ENCODE measurements at places on chromosomes 11 and 22. TPM values are rescaled to one million over a fixed set of nuclear protein-coding genes. Genes with fewer than 3 reads are reported as not detected.

DNA sequence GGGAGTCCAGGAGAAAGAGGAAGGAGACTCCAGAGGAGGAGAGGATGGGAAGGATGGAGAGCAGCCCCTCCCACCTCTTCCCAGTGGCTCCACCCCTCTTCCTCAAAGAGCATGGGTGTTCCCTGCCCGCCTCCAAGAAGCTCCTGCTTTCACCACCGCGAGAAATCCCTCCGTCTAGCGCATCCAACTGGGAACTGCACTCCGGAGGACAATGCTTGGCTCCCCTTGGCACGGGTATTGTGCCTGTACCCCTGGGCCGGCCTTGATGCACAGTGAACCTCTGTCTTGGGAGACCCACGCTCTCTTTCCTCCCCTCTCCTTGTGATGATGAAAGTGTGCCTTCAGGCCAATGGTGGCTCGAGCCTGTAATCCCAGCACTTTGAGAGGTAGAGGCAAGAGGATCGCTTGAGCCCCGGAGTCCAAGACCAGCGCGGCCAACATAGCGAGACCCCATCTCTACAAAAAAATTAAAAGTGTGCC lies 14.9 kb upstream of the ADA2 start:
- H3K27me3 ChIP-seq: no peaks in the 10 kb centered on the region
- no peak overlapping the region for H3K4me3 ChIP-seq
- no peak overlapping the region for H3K27ac ChIP-seq
- H3K4me1 ChIP-seq: no peaks in the 10 kb centered on the region
- no peaks in the 10 kb centered on the region for H3K36me3 ChIP-seq

DNA sequence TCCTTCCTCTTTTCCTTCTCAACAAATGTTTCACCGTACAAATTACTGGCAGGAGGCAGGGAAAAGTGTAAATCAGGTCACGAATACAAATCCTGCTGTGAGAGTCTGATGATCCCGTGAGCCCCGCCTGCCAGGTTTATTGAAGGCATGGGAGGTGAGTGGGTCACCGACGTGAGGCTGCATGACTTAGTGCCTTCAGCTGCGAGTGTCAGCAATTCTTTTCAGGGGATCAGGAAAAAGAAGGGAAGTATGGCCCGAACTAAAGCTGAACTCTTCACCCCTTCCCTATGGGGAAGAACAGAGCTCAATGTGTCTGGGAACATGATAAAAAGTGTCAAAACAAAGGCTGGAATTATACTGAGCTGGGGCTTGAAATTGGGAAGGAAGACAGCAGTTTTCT lies 166.2 kb downstream of the OPCML start:
- no peak overlapping the region for H3K4me3 ChIP-seq
- no peaks in the 10 kb centered on the region for H3K4me1 ChIP-seq
- H3K36me3 ChIP-seq: no peaks in the 10 kb centered on the region
- H3K27me3 ChIP-seq: no peaks in the 10 kb centered on the region

The NPTXR gene
- 0.29 TPM for total RNA-seq

GRCh38 chr11:11320825-11321224 lies 32.2 kb downstream of the CSNK2A3 start:
- no peaks in the 10 kb centered on the region for H3K36me3 ChIP-seq
- H3K27ac ChIP-seq: no peak overlapping the region
- DNase-seq: no peak
- no peaks in the 10 kb centered on the region for H3K27me3 ChIP-seq
- H3K4me1 ChIP-seq: no peaks in the 10 kb centered on the region

The SPDYC gene
- 0.49 TPM for total RNA-seq

The GCAT gene
- 21.9 TPM for total RNA-seq

DNA sequence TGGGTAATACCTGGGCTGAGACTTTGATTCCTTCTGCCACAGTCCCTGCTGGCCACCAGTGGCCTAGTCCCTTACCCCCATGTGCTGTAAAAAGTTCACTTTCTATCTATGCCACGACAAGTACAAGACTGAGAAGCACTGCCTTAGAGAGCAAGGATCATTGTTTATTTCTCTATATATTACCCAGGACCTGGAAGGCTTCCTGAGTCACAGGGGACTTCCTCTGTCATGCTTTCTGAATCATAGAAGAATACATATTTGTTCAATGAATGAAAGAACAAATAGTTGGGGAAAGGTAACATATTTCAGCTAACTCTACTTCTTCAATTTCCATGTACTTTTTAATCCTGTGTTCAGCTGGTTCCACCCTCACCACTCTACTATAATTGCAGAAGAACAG lies 5.5 kb upstream of the SYT9 start:
- no peaks in the 10 kb centered on the region for H3K36me3 ChIP-seq
- no peak for DNase-seq
- H3K27me3 ChIP-seq: no peaks in the 10 kb centered on the region
- no peaks in the 10 kb centered on the region for H3K4me1 ChIP-seq
- no peak overlapping the region for H3K4me3 ChIP-seq
- no peak overlapping the region for H3K27ac ChIP-seq

GRCh38 chr22:41543854-41544670 lies at the start of gene POLR3H:
TSS of gene POLR3H (minus strand) at chr22:41544470. CDS start at chr22:41544101, 369 bp downstream.
- H3K4me3 ChIP-seq: peak within 1 kb of the TSS; percentile 72
- no peaks in the 10 kb centered on the region for H3K27me3 ChIP-seq
- H3K4me1 ChIP-seq: no peaks in the 10 kb centered on the region
- H3K36me3 ChIP-seq: no peaks in the 10 kb centered on the region
- H3K27ac ChIP-seq: peak within 1 kb of the TSS; percentile 71

The MPPED1 gene
- total RNA-seq: 12.1 TPM

- H3K4me3 ChIP-seq: no peak overlapping the region
- H3K36me3 ChIP-seq: no peaks in the 10 kb centered on the region
- H3K4me1 ChIP-seq: no peaks in the 10 kb centered on the region
- no peak for DNase-seq
- no peak overlapping the region for H3K27ac ChIP-seq
Measured at GRCh38 chr11:26839911-26840698, 118.2 kb upstream of the SLC5A12 start.

The CD3G gene
- total RNA-seq: 0.68 TPM

DNA sequence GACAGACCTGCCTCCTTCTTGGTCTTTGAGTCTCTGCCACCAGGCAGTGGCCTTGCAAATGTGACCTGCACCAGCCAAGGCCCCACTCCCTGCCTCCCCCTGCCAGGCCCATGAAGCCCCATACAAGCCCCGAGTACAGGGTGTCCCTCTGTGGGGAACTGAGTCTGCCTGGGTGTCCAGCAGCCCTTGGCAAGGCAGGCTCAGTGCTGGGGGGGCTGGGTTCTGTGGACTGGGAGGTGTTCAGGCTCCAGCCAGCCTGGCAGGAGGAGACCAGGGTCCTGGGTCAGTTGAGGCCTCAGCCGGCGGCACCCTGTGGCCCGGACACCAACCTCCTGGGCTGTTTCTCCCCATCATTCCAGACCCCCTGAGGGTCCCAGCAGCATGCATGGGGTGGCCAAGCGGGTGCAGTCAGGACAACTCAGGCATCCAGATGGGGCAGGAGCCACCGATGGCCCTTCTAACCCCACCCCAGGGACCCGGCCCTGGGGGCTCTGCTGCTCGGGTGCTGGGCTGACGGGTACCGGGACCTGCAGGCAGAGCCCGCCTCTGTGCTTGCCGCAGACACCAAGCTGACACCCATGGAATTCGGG lies 5.7 kb downstream of the MUC5AC start:
- no peaks in the 10 kb centered on the region for H3K27me3 ChIP-seq
- DNase-seq: no peak
- no peaks in the 10 kb centered on the region for H3K4me1 ChIP-seq
- H3K36me3 ChIP-seq: no peaks in the 10 kb centered on the region

DNA sequence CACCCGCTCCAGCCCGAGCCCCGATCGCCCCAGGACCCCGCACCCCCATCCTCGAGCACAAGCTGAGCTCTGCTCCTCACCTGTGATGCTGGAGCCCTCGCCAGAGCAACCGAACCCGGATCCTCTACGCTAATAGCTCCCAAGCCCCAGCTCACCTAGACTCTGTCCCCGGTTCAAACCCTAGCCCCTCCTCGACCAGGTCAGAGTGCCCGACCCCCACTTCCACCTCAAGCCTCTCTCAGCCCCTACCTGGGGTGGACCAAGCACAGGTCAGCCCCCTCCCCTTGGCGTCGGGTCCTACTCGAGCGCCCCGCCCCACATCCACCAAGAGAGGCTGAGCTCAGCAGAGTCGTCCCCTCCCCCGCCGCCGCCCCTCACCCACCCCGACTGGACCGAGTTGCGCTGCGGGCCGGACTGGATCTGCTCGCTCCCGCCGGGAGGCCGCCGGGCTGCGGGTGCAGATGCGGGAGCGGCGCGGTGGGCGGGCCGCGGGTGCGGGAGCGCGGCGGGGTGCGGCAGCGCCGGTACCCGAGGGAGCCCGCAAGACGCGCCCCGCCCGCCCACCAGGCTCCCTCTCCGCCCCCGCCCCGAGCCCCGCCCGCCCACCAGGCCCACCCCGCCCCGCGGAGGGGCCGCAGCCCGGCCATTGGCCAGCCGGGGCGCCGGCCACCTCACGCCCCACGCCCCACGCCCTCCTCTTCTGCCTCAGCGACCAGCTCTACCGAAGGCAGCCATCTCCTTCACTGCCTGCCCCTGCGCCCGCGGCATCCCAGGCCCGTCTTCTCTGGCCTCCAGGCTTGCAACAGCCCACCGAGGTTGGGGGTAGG lies 577 bp upstream of the DKK3 start:
- H3K4me1 ChIP-seq: no peaks in the 10 kb centered on the region
- DNase-seq: no peak
- no peak overlapping the region for H3K27ac ChIP-seq
- no peaks in the 10 kb centered on the region for H3K36me3 ChIP-seq

DNA sequence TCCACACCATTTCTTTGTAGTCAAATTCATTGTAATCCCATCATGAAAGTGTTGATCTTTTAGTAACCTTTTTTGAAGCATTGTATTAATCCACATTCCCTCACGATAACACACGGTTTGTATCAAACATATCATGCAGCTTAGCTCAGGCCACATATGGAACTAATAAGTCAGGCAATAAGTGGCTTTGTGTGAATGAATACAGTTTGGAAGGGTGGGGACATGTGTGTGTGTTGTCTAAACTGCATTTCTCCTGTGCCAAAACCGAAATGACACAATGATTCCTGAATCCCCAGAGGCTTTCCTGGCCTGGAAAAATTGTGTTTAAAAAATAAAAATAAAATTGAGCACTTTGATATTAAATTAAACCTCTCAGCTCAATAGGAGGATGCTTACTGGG lies 98.3 kb downstream of the WNT11 start:
- no peaks in the 10 kb centered on the region for H3K4me1 ChIP-seq
- no peak overlapping the region for H3K27ac ChIP-seq
- no peaks in the 10 kb centered on the region for H3K36me3 ChIP-seq
- no peak overlapping the region for H3K4me3 ChIP-seq
- H3K27me3 ChIP-seq: no peaks in the 10 kb centered on the region

DNA sequence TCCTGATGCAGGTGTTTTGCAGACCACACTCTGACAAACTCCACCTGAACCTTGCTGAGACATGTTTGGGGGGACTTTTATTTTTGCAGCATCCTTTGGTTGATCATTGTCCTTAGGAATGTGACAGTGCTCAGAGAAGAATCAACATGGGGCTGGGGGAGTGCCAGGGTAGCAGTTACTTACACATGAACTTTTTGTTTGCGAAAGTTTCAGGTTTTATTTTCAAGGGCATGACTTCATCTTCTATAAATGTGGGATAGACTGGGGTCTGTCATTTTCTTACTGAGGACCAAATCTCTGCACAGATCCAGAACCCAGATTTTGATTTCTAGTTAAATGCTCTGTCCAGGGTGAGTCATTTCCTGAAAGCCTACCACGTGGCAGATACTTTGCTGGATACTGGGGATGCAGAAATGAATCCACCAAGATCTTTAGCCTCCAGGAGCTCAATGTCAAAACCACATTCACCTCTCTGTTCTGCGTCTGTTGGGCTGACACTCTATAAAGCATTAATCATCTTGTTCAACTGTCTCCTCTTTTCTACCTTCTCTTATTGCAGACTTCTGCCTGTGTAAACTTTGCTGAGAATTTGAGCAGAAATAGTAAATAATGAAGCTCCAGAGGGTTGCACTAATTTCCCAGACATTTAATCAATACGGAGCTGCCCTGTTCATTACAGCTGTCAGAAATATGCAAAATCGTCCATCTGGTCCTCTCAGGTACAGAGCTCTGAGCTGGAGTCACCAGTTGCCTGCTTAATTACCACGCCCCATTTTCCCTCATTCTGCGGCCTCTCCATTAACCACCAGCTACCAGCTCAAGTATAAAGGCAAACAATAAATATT lies 387.9 kb downstream of the MIAT start:
- no peak overlapping the region for H3K4me3 ChIP-seq
- H3K36me3 ChIP-seq: no peaks in the 10 kb centered on the region
- DNase-seq: no peak
- no peaks in the 10 kb centered on the region for H3K4me1 ChIP-seq

- no peak for DNase-seq
- H3K27ac ChIP-seq: no peak overlapping the region
- peaks cover 7% of the 10 kb centered on the region for H3K4me1 ChIP-seq
- no peak overlapping the region for H3K4me3 ChIP-seq
Measured at GRCh38 chr11:121082670-121083069, 18.4 kb upstream of the TECTA start.

The TMEM109 gene
- 33.3 TPM for total RNA-seq

DNA sequence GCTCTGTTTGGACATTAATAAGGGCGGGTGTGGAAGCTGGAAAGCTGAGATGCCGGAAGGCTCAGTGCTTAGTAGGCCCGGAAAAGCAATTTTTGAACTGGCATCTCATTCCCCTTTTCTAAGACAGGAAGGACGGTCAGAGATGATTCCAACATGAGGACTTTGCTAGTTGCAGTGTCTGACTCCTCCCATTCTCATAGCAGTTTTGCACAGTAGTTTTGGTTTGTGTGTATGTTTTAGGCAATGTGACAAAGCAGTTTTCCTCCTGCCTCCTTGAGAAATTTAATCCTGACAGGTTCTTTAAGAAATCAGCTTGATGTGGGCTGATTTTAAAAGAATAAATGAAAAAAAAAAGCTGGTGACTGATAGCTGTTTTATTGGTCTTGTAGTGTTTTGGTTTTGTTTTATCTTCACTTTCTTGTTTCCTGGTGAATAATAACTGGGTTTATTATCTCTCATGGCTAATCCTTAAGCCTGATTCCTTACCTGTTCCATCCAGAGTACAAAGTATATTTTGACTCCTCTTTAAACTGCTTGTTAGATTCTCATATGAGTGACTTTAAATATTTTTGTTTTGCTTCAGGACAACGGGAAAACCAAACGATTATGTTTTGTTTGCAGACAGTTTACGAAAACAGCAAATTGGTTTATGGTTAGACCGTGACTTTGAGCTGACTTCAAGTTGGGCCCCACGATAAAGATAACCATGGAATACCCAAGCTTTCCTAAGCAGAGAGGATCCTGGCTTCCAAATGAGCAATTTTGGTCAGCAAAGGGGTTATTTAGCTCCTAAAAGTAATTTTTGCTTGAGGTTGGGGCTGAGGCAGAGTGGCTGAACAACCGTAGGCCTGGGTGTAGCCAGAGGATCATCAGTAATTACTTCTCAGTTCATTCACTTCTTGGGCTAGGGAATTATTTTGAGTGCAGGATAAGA lies 3.4 kb downstream of the PTPRJ start:
- no peaks in the 10 kb centered on the region for H3K36me3 ChIP-seq
- no peaks in the 10 kb centered on the region for H3K27me3 ChIP-seq
- peak overlapping the region; percentile 93 for H3K27ac ChIP-seq
- H3K4me3 ChIP-seq: no peak overlapping the region
- no peaks in the 10 kb centered on the region for H3K4me1 ChIP-seq
- DNase-seq: no peak

The TMEM45B gene
- total RNA-seq: 12.8 TPM

GRCh38 chr22:39129081-39129480 lies 23.4 kb downstream of the CBX7 start:
- H3K27me3 ChIP-seq: no peaks in the 10 kb centered on the region
- no peaks in the 10 kb centered on the region for H3K36me3 ChIP-seq
- no peak overlapping the region for H3K27ac ChIP-seq
- no peak for DNase-seq
- H3K4me1 ChIP-seq: no peaks in the 10 kb centered on the region
- no peak overlapping the region for H3K4me3 ChIP-seq

- DNase-seq: no peak
- H3K4me1 ChIP-seq: peaks cover 21% of the 10 kb centered on the region
- no peaks in the 10 kb centered on the region for H3K36me3 ChIP-seq
- H3K4me3 ChIP-seq: no peak overlapping the region
Measured at GRCh38 chr11:64720167-64720566, 2.8 kb downstream of the NRXN2 start.

The TBC1D22A gene
- 10.9 TPM for total RNA-seq

The CCDC116 gene
- total RNA-seq: not detected
